ENCODE measurements at places on chromosomes 7 and 10.

- DNase-seq = no peak
Measured at GRCh38 chr7:124655990-124656389, 109.6 kb downstream of the GPR37 start.

- DNase-seq = no peak
Measured at GRCh38 chr7:107387573-107388219, 82.2 kb upstream of the GPR22 start.

- no peak for DNase-seq
Measured at GRCh38 chr7:158324397-158325360, 262.9 kb downstream of the PTPRN2 start.

DNA sequence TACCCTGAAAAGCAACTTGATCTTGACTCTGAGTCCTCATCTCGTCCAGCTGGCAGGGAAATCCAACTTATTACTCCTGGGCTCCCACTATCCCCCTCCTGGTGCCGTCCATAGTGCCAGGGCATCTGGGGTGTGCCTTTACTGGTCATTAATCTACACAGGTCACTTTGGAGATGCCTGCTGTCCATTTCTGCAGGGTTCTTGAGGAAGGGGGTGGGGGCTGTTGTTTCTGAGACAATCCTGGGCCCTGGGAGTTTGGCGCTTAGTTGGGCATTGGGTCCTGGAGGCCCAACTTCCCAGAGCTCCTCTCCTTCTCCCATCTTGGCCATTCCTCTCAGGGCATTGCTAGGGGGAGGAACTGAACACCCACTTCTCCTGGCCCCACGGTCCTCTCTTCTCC is 6.0 kb upstream of the TACR2 start:
- no peak for DNase-seq
